ENCODE measurements at places on chromosomes 12 and 14.

DNA sequence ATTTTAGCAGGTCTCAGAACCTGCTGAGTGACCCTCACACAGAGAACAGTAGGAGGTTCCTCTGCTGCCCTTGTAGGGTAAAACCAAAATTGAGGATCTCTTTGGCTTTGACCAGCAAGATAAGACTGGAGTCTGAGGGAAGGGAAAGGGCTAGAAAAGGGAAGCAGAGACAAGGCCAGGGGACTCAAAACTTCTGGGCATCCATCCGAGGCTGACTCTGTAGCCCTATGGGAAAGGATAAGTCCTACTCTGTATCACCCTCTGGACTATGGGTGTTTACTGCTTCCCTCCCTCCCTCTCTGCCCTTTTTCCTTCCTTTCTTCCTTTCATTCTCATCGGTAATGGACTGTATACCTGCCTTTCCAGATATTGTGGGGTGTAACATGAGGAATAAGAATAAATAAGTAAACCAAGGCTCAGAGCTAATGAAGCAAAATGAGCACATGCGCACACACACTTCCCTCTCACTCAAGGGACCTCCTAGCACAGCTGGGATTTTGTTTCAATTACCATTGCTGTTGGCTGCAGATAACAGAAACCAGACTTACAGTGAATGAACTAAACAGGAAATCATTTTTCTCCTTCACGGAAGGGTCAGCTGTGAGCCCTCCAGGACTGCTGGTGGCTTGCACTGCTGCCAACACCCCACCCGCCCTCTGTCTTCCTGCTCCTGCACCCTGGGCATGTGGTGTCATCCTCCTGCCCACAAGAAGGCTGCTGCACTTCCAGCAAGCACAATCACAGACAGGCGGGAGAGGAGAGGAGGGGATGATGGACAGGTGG, 404.4 kb upstream of the CCDC196 start:
- no peak for DNase-seq

DNA sequence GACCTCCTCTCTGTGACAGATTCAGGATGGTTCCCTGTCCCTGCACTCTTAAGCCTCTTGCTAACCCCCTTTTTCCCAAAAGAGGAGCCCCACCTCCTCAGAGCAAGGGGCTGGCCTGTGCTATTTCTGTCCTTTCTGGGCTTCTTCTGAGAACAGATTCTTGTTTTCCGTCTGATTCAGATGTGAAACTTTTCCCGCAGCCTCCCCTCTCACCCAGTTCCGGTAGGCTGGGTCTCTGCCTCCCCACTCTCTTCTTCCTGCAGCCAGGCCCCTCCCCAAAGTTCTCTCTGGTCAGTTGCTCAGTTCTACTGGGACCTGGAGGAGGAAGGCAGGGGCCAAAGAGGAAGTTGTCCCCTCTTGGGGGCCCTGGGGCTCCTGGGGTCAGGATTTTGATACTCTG, 11.8 kb downstream of the PDE1B start:
- DNase-seq = no peak

DNA sequence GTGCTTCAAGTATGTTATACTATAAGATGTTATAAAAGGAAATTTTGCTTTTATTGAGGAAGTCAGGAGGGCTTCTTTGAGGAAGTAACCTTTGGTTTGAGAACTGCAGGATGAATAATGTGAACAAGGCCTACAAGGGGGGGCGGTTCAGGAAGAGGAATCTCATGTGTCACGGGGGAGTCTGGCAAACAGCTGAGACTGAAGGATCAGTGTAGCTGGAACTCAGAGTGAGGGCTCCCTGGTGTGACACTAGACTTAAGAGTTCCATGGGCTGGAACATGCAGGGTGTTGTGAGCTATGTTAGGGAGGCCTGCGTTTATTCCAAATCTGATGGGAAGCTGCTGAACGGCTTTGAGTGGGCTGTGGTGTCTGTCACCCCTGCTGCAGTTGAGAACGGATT, 62.3 kb downstream of the UNC79 start:
- no peak for DNase-seq

- DNase-seq = no peak
These were observed 69.8 kb downstream of the BHLHE41 start for GRCh38 chr12:26055087-26055486.

GRCh38 chr12:66636771-66637170, 42.1 kb downstream of the GRIP1 start:
- DNase-seq = no peak

GRCh38 chr14:19873178-19873577, 1.8 kb upstream of the OR4K2 start:
- DNase-seq = no peak

- no peak for DNase-seq
These were observed 477.1 kb upstream of the CCDC196 start for GRCh38 chr14:66009089-66009488.

DNA sequence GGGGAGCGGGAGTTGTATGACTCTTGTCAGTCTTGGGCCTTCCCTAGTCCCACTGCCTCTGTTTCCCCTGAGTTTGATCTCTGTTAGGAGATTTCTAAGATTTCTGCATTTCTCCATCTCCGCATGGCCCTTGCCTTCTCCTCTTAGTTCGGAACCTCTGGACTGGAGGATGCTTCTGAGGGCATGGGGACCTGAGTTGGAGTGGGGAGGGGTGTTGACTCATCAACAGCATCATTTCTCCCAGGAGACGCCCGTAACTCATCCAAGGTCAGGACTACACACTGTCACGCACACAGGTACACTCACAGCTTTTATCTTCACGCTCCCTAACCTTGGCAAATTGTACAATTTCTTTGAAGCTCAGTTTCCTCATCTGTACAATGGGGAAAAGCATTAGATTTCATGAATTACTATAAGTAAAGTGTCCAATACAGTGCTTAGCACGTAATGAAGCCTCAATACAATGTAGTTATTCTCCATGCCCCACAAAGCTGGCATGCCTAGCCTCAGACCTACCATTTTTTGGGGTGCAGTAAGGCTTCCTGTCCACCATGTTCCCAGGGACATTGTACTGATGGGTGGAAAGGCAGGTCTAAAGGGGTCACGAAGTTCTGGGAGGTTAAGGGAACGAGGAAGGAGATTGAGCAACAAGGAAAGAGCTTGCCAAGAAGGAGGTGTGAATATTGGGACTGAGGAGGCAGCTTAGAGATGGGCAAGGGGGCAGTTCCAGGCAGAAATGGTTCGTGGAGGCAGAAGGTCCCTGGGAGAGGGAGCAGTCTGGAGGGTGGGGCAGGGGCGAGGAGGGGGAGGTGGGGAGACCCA, 600 bp upstream of the LAG3 start:
- DNase-seq = no peak

DNA sequence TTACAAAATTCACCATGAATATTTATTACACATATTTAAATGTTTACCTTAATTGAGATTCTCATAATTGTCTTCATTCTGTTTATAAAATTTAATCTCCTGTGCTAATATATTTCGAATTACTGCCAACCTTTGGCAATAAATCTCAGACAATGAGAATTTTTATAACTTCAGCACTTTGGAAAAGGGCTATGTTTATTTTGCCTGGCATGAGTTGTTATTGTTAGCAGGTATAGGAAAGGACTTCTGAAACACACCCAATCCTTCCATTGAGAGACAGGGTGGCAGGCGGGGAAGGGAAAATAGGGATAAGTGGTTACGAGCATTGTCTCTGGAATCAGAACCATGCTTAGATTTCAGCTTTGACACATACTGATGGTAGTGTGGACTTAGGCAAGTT, 12.1 kb upstream of the MSRB3 start:
- no peak for DNase-seq

DNA sequence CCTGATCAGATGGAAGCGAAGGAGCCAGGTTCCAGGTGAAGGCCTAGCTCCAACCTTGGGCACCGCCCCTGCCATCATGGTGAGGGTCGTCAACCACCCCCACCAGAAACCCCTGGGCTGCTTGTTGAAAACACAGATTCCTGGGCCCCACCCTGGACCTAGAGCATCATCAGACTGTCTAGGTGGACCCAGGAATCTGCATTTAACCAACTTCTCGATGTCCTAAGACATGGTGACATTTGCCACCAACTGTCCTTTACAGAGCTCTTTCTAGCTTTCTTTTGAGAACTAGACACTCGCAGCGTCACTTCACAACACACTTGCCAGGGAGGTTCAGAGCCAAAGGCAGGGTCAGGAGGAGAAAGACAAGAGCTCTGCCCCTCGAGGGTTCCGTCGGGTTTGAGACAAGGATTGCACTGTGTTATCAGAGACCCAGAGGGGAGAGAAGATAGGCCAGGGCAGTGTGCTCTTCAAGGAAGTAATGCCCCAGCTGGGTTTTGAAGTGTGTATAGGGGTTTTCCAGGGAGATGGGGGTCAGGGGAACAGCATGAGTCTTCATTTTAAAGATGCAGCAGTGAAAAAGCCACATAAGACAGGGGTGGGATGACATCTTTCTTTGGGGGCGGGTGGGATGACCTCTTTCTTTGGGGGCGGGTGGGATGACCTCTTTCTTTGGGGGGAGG, 24.6 kb downstream of the RFLNA start:
- no peak for DNase-seq

- no peak for DNase-seq
These were observed 482.8 kb upstream of the TBX3 start for GRCh38 chr12:115166698-115167315.

- no peak for DNase-seq
These were observed 426.7 kb upstream of the DCN start for GRCh38 chr12:91609283-91609682.

DNA sequence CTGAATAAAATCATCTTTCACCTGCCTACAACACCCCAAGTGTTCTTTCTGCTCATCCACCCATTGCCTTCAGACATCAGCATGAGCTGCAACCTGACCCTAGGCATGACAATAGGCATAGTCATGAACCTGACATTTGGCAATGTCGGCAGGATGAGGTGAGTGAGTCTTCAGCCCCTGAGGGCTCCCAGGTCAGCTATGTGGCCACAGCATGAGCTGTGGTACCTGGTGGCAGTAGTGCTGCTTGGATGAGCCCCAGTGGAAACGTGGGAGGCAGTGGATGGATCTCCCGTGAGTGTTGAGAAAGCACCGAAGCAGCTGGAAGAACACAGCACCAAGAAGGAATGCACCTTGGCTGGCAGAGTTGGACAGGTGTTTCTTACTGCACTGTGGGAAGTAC, 334.8 kb upstream of the FAR2 start:
- no peak for DNase-seq

- DNase-seq = no peak
These were observed 24.2 kb downstream of the NOC4L start for GRCh38 chr12:132168311-132169031.

GRCh38 chr12:16984484-16984883, 378.5 kb upstream of the LMO3 start:
- no peak for DNase-seq

DNA sequence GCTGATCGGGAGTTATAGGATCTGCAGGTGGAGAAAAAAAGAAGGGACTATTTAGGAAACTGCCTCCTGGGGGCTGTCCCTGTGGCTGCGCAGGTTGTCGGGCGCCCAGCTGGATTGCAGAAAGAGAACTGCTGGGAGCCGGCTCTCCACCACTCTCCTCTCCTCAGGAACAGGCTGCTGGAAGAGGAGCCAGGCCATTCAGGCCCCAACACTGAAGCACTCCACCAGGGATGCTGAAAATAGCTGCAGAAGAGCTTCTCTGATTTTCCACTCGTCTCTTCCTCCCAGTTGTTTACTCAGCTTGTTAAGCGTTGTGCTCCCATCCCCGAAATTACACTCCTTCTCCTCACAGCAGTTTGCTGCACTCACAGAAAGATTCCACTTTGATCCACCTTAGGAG, 347.3 kb downstream of the GLT1D1 start:
- DNase-seq = no peak

DNA sequence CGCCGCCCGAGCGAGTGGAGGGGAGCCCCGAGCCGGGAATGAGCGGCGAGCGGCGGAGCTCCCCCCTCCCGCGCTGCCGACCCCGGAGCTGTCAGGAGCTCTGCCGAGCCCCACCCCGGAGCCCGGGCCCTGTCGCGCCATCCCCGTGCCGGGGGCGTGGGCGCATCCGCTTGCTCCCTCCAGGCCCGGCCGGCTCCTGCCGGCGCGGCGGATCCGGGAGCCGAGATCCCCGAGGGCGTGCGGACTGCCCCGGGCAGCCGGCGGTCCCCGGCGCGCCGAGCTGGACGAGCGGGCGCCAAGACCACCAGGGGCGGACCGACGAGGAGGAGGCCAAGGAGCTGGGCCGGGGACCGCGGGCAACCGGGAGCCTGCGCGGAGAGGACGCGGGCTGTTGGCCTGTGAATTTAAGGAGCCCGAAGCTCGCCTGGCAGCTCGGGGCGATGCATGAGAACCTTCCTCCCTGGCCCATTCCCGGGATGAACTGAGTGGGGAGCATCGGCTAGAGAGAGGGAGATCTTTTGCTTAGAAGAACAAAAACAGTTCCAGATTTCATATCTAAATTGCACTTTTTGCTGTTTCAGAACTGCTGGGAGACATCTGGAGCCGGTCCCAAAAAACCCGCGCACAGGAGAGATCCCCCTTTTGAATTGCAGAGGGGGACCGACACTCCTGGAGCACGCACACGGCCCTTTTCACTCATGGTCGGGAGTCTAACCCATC, 2.0 kb downstream of the PTHLH start:
- no peak for DNase-seq

- no peak for DNase-seq
These were observed 36.9 kb downstream of the ATP2A2 start for GRCh38 chr12:110317911-110318310.

GRCh38 chr12:66269142-66269541, 33.2 kb upstream of the HELB start:
- DNase-seq = no peak

GRCh38 chr12:118590406-118591150, 214.2 kb downstream of the SUDS3 start:
- no peak for DNase-seq

- peak; percentile 15 for DNase-seq
These were observed 17.7 kb downstream of the RIN3 start for GRCh38 chr14:92531106-92531873.

GRCh38 chr12:4447151-4447550, 1.5 kb upstream of the FGF6 start:
- no peak for DNase-seq

DNA sequence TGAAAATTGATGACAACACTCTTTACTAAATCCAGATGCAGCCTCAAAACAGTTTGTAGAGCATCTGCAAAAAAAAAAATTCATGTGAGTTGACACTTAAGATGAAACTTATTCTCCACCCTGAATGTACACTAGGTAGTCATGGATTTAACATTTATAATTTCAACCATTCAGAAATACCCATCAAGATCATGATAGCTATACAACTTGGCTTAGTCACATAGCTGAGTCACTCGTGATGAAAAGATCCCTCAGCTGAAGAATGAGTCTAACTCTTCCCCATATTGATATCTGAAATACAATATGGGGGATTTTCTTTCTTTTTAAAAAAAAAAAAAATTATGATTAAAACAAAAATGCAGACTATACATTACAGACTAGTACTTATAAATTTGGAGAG, 104.8 kb upstream of the PLEKHG7 start:
- DNase-seq = no peak

DNA sequence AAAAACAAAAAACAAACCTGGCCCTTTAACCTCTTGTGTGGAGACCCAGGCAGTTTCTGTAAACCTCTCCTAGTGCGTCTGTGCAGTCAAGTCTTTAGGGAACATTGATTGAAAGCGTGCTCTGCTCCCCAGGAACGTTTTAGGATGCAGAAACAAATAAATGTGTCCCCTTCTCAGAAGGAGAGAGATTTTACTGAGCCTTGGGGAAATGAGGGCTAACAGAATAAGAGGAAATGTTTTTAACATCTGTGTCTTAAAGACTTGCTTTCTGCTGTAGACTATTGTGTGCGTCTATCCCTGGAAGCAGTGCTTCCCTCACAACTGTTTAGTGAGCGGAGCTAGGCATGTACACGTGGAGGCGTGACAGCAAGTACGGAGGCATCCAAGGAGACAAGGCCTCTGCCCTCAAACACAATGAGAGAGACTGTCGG, 54.3 kb downstream of the TECPR2 start:
- DNase-seq = no peak

GRCh38 chr12:50201987-50202521, 34.9 kb upstream of the CERS5 start:
- no peak for DNase-seq
